IPS DF 6.9 (cell line): ENCODE measurements at places on chromosomes 4 and X.

- DNase-seq = no peak
Measured at GRCh38 chr4:125677665-125678307, 363.0 kb downstream of the FAT4 start.

GRCh38 chrX:130083656-130084382 lies 26.5 kb downstream of the ELF4 start:
- no peak for DNase-seq

DNA sequence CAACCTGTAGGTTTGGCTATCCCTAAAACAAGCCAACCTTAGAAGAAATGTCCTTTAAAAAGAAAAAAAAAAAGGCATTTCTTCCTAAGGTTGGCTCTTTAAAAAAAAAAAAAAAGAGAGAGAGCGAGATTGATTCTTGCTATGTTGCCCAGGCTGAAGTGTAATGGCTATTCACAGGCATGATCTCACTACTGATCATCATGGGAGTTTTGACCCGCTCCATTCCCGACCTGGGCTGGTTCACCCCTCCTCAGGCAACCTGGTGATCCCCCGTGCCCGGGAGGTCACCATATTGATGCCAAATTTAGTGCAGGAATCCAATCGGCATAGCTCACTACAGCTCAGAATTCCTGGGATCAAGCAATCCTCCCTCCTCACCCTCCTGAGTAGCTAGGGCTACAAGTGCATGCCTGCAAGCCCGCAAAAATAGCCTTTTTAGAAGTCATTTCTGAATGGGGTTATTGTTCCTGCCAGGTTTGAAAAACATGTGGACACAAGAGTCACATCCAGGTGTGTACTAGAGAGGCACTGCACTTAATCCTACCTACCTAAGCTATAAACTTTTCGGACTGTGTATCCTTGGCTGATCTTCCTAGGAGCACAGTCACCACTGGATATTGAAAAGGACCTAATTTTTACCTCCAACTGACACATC lies 61.4 kb upstream of the ZCCHC13 start:
- DNase-seq = no peak

DNA sequence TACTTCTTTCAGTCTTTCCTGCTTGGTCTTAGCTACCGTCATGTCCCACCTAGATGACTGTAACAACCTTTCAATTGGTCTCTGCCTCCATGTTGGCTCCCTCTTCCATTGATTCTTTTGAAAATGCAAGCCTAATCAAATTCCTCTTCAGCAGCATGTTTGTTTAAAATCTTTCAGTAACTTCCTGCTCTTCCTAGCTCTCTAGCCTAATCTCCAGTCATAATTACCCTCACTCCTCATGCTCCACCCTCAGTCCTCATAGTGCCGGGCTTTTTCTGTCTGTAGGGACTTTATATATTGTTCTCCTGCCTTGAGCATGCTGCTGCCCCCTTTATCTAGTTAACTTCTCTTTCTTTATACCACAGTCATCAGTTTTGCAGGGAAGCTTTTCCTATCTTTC lies 12.1 kb downstream of the SNX25 start:
- no peak for DNase-seq

- DNase-seq = no peak
Measured at GRCh38 chr4:168981460-168981859, 28.6 kb downstream of the CBR4 start.

GRCh38 chrX:134520860-134521390 lies 61.0 kb downstream of the HPRT1 start:
- peak; percentile 35 for DNase-seq
